Fibroblast of skin of left biceps (primary cell): ENCODE measurements at places on chromosomes 7 and 10.

DNA sequence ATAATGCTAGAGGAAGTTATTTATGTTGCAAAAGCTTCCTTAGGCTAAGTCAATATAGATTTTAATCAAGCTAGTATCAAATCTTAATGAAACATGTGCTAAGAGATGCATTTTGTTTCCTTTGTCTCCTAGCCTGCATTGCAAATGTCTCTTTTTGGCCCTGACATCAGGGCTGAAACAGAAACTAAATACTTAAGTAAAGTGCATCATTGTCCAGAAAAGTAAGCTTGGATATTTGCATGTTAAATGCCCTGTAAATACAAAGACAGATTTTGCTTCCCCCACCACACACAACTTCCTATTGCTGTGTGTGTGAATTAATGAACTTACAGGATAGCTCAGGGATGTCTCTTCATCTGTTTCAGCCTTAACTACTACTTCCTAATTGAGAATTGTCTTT, 10.0 kb upstream of the STAMBPL1 start:
- DNase-seq, result no peak

DNA sequence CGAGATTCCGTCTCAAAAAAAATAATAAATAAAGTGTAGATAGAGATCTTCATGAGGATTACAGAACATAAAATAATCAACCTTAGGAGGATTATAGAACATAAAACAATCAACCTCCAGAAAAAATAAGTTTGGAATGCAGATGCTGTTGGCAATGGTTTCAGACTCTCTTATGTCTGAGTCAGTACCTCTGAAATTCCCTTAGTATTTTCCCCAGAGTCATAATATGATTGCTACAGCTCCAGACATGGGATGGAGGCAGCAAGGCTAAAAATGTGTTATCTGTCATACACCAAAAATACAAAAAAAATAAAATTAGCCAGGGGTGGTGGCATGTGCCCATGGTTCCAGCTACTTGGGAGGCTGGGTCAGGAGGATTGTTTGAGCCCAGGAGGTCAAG, 22.2 kb downstream of the CADPS2 start:
- DNase-seq, result no peak

DNA sequence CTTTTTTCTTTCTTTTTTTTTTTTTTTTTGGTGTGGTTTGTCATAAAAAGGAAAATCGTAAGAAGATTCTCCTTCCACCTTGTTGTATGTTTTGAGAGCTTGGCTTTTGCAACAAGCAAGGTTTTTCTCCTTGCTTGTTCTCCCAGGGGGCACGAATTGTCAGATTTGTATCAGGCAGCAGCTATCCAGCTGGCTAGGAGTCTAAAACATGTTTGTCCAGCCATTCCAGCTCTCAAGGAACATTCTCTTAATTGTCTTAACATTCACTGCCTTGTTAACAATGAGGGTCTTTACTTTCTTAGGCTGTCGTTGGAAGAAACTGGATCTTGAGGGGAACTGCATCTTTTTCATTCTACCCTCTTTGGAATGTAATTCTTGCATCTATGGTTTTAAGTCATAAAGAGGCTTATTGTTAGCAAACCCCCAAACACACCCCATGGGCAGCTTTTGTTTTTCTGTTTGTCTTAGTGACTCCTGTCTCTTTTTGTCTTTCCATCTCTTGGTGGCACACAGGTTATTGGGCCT, 14.6 kb downstream of the SHTN1 start:
- DNase-seq, result no peak

DNA sequence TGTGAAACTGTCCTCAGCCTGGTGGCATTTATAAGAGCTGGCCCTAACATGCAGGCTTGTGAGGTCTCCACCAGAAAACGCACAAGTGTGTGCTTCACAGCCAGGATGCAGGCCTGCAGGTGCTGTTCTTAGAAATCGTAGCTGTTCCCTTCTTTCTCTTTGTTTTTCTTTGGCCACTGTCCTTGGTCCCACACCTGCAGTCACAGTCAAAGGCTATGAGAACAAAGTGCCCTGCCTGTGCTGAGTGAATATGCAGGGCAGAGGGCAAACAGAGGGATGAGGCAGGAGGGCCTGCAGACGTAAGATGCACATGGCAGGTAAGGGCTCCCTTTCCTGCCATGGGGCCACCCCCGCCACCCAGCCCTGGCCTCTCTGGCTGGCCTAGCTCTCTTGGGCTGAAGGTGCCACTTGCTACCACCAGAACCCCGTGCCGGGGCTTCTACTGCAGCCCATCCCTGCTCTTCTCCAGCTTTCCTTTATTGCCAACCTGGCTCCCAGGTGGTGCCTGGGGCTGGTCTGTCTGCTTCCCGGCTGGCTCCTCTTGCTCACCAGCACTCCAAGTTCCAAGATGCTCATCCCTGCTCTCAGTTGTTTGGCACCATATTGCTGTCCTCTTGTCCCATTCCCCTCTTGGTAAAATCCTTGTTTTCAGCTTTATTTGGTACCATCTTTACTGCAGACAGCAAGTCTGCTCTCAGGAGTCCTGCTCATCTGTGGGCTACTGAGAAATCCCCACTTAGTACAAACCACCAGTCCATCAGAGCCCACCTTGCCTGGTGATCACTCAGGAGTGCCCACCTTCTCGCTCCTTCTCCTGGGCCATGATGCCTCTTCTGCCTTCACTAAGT, 308.1 kb upstream of the ZMIZ1 start:
- no peak for DNase-seq

DNA sequence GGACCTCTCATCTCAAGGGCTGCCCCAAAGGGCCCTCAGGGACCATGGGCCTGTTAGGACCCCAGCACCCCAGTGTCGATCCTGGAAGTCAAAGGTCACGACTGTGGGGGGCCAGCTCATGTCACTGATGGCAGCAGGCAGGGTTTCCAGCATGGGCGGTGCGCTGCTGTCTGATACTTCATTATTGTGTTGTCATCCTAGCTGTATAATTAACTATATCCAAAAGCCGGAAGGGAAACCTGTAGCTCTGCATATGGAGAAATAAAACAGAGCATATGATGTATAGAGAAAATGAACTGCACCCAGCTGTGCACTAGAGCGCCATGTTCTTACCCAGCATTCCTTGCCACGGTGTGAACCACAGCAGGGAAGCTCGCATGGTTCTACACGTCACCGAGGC, 196.3 kb downstream of the EBF3 start:
- no peak for DNase-seq

DNA sequence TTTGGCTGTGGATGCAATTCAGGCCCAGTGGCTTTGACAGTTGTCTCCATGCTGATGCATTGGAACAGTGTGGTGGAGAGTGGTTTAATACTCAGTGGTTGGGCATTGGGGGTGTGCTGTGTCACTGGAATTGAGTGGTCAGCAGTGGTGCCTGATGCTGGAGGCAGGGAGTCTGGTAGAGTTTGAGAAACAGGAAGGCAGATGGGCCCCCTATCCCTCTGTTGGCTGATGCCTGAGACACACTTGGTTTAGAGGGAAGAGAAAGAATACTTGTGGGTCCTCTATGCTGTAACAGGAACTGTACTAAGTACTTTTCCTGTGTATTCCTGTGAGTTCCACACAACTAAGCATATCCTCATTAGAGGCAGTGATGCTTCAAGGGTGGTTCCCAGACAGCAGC, 55.4 kb downstream of the EEPD1 start:
- no peak for DNase-seq

DNA sequence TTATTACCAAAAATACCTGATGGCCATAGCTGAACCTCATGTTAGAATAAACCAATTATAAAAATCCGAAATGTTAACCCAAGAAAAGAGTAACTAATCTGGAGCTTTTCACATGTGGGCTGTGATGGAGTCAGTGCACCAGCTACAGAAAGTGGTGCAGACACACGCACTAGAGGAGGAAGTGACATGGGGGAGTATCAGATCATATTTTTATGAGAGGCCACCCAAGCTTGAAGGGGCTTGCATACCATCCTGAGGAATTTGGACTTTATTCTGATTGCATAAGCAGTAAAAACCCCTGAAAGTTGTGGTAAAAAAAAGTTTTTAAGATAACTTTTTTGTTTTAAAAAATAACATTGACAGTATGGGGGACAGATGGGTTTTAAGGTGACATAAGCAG, 1148.5 kb upstream of the CELF2 start:
- DNase-seq, result no peak

GRCh38 chr7:1557771-1558170, 1.8 kb upstream of the TMEM184A start:
- DNase-seq, result no peak

GRCh38 chr7:76358481-76359110, at the start of gene YWHAG:
Gene YWHAG (minus strand): TSS chr7:76358991. CDS start chr7:76358808, 183 bp downstream.
- DNase-seq, result peak; percentile 62

DNA sequence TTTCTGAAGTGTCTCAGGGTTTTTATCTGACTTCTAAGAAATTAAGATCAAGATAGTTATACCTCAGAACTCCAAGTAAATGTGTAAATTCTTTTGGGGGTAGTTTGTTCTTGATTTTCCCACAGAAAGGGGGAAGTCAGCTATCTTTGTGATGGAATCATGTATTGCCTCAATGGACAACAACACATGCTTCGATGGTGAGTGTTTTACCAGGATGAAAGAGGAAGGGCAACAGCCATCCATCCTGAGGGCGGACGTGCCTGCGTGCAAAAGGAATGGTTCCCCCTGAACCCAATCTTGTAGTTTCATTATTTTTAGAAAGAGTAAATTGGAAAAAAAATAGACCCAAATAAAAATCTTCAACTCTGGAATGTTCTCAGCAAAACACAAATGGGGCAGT, 67.2 kb upstream of the ZPBP start:
- DNase-seq, result no peak

DNA sequence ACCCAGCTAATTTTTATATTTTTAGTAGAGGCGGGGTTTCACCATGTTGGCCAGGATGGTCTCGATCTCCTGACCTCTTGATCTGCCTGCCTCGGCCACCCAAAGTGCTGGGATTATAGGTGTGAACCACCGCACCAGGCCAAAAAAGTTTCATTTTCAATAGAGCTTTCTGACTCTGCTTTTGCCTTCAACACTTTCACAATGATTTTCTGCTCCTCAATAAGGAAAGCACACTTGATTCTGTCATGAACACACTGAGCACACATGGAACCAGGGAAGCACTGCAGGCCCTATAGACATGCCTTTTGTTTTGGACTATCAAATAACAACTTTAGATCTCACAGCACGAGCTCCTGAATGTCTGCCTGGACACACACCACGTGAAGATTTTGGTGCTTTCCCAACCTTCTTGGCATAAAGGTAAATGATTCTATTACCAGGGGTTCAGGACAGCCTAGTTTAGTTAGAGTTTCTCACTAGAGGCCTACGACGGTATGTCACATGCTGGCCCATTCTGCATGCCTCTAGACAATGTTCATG, 8.0 kb downstream of the RRP12 start:
- DNase-seq, result no peak

GRCh38 chr10:128375171-128375570, 248.9 kb upstream of the MKI67 start:
- no peak for DNase-seq

DNA sequence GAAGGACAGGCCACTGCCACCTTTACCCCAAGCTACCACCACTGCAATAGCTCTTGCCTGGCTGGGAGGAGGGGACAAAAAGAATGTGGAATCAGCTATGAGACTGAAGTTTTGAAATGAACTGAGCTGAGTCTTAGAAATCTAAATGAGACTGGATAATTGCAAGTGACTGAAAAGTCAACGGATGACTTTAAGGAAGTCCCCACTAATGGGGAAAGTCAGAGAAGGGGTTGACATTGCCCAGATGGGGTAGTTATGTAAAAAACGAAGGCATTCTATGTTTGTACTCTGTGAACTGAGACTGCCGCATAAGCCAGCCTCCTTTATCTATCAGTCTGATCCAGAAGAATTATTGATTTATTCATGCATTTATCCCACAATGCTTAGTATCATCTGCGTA, 67.2 kb downstream of the RBM20 start:
- no peak for DNase-seq

- no peak for DNase-seq
Measured at GRCh38 chr7:50552139-50552538, 13.1 kb downstream of the DDC start.

- no peak for DNase-seq
Measured at GRCh38 chr10:84818961-84819360, 490.6 kb downstream of the CCSER2 start.

DNA sequence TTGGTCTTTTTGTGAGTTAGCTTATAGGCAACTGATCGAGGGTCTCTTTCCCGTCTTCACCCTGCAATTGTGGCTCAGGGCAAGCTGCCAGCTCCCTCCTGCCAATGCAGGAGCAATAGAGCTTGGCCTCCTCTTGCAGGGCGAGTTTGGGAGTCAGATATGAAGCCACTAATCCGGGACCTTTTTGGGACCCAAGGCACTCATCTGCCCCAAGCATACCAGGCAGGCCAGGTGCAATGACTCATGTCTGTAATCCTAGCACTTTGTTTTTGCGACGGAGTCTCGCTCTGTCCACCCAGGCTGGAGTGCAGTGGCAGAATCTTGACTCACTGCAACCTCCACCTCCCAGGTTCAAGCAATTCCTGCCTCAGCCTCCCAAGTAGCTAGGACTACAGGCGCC, 21.1 kb downstream of the LIMK1 start:
- DNase-seq, result no peak
